Activated CD4-positive, alpha-beta memory T cell treated with anti-CD3 and anti-CD28 coated beads, Interleukin-2, amount 10 ng/mL, durations not matched to agents 7 days and 5 days (primary cell): ENCODE measurements at places on chromosomes 4 and X.

- no peak for DNase-seq
Measured at GRCh38 chr4:179585761-179586160, 2143.5 kb upstream of the AGA start.

DNA sequence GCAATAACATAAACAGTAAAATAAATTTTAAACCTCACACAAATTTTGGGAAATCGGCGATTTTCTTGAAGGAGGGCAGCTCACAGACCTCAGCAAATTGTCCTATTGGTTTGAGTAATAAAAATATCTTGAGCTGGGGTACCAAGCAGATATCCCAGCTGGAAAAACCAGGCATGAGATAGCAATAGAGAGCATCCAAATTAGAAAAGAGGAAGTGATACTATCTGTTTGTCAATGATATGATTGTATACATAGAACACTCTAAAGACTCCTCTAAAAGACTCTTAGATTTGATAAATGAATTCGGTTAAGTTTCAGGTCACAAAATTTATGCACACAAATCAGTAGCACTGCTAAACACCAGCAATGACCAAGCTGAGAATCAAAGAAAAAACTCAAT, 90.5 kb upstream of the ACTRT1 start:
- no peak for DNase-seq

DNA sequence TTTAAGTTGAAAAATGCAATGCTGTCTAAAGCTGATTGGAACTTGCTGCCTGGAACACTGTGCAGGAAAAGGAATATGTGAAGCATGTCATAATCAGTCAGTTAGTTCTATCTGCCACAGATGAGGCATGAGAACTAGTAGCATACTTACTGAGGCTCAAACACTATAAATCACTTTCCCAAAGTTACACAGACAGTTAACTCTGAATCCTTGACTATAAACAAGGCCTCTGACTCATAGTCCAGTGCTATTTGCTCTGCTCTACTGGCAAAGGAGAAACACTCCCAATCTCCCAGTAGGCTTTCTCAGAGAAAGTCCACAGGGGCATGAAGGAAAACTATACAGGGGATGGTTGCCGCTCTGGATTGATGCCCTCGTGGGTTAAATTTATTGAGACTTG, 2078.4 kb upstream of the TENM3 start:
- no peak for DNase-seq

- DNase-seq: no peak
Measured at GRCh38 chr4:22129454-22130029, 181.0 kb upstream of the KCNIP4 start.

DNA sequence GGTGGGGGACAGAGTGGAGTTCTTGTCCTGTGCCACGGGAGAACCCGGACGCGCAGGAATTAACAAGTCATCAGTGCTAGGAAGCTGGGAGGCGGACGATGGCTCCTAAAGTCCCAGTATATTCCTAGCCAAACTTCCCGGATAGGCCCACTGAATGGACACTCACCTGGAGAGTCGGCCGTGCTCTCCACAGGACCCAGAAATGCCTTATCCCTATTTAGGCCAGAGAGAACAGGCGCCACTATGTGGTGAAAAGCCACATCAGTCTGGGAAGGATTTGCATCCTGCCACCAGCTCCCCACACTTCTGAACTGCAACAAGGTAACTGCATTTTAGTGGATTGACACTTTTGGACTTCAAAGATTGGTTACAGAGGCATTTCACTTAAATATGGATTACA, 1.1 kb downstream of the CFAP299 start:
- no peak for DNase-seq
